ENCODE measurements at places on chromosomes 2 and 18.

- no peak for DNase-seq
These were observed 52.8 kb upstream of the TWSG1 start for GRCh38 chr18:9281780-9282179.

DNA sequence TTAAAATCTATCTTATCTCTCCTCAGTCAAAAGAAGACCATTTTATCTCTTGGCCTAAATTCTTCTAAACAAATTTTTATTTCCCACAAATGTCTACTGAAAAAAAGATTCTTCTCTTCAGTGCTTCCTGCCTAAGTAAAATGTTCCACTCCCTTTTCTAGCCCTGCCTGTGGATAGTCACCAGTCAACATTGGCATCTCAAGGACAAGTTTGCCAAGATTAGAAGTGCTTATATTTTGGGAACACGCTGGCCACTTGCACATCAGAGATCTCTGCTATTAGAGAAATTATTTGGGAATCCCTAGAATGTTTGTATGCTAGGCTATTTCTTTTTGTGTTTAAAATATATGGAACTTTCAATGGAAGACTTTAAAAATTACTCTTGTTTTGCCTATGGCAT lies 758.2 kb upstream of the CDH7 start:
- DNase-seq = no peak

DNA sequence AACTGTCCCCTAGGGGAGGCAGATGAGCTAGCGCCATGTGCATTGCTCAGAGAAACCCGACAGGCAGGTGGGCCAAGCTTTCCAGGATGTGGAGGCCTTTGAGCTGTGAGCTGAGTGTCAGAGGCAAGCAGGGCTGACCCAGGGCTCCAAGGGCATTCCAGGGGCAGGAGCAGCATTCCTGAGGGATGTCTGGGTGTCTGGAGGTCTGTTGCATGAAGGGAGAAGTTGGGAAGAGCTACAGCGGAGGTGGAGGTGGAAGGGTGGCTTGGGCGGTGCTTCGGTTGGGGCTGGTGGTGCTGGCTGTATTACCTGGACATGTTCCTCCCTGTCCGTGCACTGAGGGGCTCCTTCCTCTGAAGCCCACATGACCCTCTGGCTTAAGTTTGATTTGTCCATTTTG lies 102.8 kb downstream of the RNF144A start:
- no peak for DNase-seq

DNA sequence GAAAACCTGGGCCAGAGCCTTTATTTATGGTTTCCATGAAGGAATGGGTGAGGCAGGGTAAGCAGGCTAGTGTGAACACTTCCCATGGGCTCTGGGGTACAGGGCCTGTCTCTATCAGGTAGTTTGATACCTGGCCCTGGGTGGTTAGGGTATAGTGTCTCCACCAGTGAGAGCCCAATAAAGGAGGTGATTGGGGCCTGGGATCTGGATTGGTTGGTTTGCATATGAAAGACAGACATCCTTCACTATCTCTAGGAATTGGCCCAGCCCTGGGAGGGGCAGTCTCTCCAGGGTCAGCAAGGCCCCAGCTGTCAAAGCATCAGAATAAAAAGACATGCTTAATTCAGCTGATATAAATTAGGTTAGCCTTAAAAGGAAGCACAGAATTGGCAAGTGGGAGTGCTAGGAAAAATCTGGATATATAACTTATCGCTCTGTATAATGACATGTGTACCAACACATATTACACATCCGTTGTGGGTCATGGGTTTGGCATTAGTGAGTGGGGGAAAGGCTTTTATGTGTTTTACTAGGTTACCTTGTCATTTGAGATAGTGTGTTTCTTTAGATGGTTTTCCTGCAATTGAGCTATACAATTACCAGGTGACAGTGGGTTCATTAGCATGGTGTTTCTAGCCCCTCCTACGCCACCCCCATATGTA lies 18.5 kb upstream of the TMEM178A start:
- no peak for DNase-seq

- no peak for DNase-seq
These were observed 6.0 kb downstream of the IRS1 start for GRCh38 chr2:226793646-226794045.

GRCh38 chr2:88836351-88836750 lies 144.9 kb downstream of the RPIA start:
- no peak for DNase-seq

Measured in activated CD8-positive, alpha-beta memory T cell treated with anti-CD3 and anti-CD28 coated beads, Interleukin-2, amount 50 U/mL, for 48 hours (primary cell).